ENCODE measurements at places on chromosomes 6 and 20.
A peak's percentile ranks its signal among the peaks of the same experiment; 100 is the strongest.

- no peak for DNase-seq
Measured at GRCh38 chr6:116847227-116847626, 18.3 kb upstream of the GPRC6A start.

- no peak for DNase-seq
Measured at GRCh38 chr20:50304923-50305635, 114.4 kb downstream of the CEBPB start.

- DNase-seq, result no peak
Measured at GRCh38 chr6:4896401-4896800, 107.4 kb downstream of the RPP40 start.

DNA sequence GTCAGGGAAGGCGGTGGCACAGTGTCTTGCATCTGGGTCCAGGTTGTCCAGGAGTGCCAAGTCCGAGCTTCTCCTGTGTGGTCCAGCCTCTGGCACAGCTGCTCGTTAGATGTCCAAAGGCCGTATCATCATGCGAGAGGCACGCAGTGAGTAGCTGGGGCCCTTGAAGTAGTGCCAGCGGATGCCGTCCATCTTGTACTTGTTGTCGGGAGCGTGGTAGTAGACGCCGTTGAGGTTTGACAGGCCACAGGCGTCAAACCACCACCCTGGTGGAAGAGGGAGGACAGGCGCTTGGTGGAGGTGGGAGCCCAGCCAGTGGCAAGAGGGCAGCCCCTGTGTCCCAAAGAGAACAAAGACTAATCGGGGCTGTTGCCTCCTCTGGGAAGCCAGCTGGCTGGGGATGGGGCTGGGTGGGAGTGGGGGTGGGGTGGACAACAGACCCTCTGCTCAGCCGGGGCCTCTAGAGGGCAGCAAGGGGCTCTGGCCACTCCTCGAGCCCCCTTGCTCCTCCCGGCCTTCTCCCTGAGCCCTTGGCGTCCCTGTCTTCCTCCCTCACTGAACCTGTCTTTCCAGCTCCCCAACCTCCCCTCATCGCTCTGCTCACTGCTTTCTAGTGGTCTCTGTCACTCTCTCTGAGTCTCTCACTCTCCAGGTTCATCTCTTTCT, 39.5 kb downstream of the FAM110A start:
- no peak for DNase-seq

DNA sequence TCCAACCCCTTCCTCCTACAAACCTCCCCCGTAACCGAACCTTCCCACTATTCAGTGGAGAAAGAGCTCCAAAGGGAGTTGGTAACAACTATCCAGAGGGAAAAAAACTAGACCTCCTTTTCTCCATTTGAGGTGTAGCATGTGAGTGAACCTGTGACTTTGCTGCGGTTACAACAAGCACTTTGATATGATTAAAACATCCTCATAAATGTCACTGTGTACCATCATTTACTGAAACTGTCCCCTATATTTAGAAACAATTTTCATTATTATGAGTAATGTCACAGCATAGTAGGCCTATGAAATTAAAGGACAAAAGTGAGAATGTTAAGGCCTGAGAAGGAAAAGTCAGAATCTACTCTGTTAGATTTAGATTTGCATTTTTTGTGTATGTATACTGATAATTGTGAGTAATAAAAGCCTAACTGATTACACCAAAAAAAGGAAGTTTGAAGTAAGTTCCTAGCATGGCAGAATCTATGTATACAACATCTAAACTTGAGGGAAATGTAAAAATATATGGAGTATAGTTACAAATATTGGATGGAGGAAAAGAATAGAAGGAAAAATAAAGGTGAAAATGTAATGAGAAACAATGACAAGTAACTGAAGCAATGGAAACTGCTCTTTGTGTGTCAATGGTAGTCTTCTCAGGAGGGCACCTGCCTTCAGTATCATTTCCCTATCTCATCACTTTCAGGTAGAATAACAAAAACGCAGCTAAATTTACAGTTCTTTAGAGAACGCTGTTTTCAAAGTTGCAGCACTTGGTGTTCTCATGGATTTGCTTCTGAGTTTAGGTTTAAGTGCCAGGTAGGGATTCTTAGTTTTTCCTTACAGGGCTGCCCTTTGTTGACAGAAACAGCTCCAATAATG, 145.9 kb downstream of the IMPG1 start:
- no peak for DNase-seq

DNA sequence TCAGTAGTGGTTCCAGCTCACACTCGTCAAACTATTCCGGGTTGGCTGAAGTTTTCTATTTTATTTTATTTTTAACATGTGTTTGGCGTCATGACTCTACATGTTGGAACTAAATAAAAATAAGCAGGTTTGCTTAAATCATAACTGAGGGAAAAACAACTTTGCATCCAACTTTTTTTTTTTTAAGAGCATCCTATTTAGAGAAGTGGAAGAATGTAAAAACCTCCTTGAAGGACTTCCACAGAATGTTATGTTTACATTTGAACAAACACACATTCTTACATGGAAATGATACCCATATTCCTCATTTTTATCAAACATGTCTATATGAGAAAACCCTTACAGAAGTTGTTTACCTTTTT, 659 bp downstream of the PRDM1 start:
- no peak for DNase-seq

DNA sequence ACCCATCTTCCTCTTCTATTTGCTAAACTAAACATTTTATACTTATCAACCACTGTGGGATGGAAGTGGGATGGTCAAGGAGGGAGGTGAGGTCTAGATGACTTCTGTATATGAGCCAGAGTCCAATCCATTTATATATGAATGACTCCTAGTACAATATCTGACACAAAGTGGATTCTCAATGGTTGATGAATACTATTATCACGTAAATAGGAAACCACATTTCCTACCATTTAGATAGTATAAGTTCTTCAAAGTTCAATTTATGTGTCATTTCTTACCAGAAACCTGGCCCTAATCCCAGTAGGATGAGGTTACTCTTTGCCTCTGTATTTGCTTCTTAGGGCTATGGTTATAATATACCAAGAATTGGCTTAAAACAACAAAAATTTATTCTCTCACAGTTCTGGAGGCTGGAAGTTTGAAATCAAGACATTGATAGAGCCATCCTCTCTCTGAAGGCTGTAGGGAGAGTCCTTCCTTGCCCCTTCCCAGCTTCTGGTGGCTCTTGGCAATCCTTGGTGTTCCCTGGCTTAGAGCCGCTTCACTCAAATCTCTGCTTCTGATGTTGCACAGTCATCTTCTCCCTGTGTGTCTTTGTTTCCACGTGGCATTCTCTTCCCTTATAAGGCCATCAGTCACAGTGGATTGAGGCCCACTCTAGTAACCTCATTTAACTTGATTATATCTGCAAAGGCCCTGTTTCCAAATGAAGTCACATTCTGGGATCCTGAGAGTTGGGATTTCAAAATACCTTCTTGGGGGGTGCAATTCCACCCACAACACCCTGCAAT, 41.0 kb upstream of the RAB23 start:
- DNase-seq, result no peak

DNA sequence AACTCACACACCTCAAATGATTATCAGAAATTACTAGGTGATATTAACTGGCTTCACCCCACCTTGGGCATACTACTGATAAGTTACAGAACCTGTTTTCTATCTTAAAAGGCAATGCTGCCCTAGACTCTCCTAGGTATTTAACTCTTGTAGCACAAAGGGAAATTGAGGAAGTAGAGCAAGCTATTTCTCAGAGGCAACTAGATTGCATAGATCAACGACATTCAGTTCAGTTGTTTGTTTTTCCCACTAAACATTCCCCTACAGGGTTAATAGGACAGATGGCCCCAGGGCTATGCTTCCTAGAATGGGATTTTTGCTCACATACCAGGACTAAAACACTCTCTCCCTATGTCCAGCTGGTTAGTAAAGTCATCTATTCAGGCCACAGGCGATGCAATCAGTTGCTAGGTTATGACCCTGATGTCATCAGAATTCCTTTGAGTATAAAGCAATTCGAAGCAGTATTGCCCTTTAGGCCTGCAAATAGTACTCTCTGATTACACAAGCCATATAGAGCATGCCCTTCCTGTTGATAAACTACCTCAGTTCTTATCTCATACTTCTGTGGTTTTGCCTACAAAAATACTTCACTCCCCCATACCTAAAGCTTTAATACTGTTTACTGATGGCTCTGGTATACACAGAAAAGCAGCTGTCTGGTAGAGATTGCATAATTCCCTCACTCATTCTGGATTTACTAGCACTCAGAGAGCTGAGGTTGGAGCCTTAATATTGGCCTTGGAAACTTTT, 67.4 kb upstream of the ASCC3 start:
- no peak for DNase-seq

- DNase-seq, result peak; percentile 78
Measured at GRCh38 chr20:43941476-43942200, 27.0 kb downstream of the TOX2 start.

- peak; percentile 5 for DNase-seq
Measured at GRCh38 chr6:118709859-118710350, 58.5 kb upstream of the CEP85L start.

GRCh38 chr20:6091661-6092060, 31.2 kb downstream of the FERMT1 start:
- DNase-seq, result no peak

DNA sequence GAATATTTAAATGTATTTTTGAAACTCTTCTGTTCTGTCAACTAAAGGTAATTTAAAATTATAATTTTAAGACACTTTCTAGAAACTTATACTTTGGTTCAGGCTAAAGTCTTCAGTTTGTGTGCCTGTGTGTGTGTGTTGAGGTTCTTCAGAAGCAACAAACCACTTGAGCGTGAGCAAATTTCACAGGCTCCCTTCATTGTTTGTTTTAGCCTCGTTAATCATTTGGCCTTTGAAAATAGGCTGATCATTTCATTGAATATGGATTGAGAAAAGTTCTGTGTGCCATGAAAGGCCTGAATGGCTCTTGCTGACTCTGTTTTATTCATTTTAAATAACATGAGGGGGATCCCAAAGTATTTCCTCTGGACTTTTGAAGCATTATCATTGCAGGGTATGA, 420.1 kb downstream of the CDKAL1 start:
- DNase-seq, result peak; percentile 80

DNA sequence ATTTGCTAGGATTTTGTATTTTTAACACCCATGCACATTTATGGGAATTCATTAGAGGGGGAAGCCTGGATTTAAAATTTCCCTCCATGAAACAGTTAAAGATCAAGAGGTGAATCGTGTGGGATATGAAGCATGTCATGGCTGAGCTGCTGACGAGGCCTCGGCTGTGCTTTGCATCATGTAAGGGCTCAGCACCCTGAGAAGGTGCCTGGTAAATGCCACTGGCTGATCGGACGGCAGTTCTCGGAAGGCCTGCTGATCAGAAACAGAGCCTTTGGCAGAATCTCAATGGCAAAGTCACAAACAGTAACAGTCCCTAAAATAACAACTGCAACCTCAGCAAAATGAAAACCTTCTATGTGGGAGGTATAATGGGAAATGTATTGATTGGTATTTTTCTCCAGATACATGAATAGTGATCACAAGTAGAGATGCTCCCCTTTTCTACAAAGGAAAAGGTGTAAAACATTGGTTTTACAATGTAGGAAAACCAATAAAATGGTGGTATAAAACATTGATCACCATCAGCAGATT, 53.0 kb upstream of the FUCA2 start:
- DNase-seq, result no peak

- DNase-seq, result no peak
Measured at GRCh38 chr6:121733234-121733633, 297.8 kb downstream of the GJA1 start.

DNA sequence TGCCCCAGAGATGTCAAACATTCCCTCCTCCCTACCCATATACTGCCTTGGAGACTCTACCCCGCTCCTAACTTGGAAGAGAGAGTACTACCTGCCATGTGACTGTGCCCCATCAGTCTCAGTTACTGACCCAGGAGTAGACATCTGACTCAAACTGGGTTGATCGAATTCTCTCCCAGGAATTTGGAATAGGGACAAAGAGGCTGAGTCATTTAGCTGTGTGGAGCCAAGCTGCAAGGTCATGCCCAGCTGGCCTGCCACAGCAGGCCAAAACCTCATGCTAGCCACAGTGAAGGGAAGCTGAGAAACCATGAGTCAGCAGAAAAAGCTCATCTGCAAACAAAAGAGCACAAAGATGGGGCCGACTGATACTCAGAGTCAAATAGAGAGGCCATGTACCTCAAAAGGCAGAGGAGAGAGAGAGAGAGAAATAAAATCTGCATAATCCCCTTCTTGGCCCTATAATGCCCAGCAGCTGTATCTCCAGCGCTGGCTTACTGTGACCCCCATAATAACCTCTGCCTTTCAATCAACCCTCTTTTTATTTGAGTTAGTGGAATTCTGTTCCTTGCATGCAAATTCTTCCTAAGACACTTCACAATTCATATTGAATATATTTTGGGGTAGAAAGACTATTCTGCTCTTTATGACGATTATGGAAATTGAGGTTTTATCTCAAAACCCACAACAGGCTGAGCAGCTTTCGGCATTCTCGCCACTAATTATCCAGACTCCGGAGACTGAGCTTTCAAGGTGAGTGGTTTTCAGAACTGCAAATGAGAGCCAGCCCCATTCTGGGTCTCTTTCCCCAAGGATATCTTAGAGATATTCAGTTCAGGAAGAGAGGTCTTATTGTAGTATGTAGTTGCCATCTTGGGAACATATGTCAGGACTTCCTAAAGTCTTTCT, 21.4 kb upstream of the AKIRIN2 start:
- no peak for DNase-seq

DNA sequence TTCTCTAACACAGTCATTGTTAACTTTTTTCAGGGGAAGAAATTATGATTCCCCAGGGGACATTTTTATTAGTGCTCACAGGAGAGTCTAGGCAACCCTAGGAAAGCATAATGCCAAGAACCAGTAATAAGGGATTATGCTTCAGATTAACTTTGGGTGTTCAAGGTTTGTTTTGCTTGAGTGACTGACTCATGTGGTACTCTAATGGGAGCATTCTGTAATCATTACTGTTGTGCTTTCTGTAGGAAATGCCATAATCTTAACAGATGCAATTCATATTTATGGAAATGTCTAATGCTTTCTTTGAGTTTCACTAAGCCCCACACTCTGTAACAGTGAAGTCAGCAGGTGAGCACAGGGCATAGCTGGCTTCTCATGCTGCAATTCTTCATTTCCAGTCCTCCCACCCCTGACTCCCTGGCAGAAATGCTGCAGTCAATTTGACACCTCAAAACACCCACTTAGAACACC, 263.4 kb upstream of the MAN1A1 start:
- DNase-seq, result no peak

- DNase-seq, result no peak
Measured at GRCh38 chr6:166470863-166471410, 88.2 kb upstream of the MPC1 start.

DNA sequence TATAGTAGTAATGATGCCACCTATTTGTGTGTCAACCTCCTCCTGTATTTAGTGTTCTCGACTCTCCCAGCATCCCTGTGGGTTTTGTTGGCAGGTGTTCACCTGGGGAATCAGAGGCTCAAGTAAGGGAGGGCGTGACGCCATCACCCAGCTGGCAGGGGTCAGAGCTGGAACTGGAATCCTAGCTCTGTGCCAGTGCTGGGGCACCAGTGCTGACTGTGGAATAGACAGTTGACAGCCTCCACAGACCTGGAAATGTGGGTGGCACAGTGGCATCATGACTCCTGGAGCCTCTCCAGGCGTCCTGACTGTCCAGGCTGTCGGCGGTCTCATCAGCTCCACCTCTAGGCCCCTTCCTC, 102.8 kb downstream of the SYCP2 start:
- DNase-seq, result peak; percentile 63

Data from DMS153 (cell line).